ENCODE measurements at places on chromosomes 13 and 19. TPM values are rescaled to one million over a fixed set of nuclear protein-coding genes. Genes with fewer than 3 reads are reported as not detected.

LRRC63 gene
- 0.48 TPM for total RNA-seq

DAZAP1 gene
- 295 TPM for total RNA-seq

KLK1 gene
- total RNA-seq = not detected

C19orf85 gene
- total RNA-seq = not detected

ZIC5 gene
- not detected for total RNA-seq

SIGLEC5 gene
- not detected for total RNA-seq

MATK gene
- total RNA-seq = 39.3 TPM

C1QTNF9B gene
- not detected for total RNA-seq

RNF225 gene
- 0.99 TPM for total RNA-seq

CYP2A7 gene
- not detected for total RNA-seq

REEP6 gene
- total RNA-seq = 2.0 TPM

KLK11 gene
- not detected for total RNA-seq

PSG3 gene
- not detected for total RNA-seq
